Large intestine (tissue), 12 donors: ENCODE measurements at places on chromosomes 3 and 15.
A peak's percentile ranks its signal among the peaks of the same experiment; 100 is the strongest.

DNA sequence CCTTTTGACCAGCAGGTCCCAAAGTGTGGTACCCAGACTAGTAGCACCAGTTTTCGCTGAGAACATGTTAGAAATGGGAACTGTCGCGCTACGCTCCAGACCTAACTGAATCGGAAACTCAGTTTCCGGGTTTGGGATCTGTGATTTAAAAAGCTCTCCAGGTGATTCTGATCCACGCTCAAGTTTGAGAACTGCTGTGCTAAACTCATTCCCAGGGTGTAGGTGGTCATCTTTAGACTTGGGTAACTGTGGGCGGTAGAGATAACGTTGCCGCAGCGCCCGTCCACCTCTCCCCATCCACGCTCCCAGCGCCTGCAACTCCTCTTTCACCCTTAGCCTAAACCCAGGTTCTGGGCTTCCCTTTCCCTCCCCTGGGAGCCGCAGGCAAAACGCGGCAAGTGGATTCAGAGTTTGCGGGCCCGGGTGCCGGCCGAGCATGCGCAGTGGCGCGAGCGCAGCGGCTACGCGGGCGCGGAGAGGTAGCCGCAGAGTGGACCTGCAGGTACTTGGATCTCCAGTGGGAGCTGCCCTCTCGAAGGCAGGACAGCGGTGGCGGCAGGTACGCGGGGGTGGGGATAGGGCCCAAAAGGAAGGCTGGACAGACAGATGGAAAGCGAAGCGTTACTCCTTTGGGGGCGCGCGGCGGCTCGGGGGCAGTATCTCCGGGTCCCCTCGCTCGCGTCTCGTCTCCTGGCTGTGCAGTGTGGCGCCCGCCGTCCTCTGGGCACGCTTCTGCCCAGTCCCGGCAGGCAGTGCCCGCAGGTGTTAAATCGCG lies at the start of gene PLS1:
TSS of gene PLS1 (plus strand) at position 443 of the 775 bp plus-strand sequence. CDS start 67,845 bp downstream, outside the sequence.
- DNase-seq, result peak; percentile 96

- DNase-seq, result peak; percentile 90
Measured at GRCh38 chr3:156535162-156535627, 19.7 kb downstream of the SSR3 start.

- no peak for DNase-seq
Measured at GRCh38 chr15:85525755-85526154, 145.4 kb downstream of the AKAP13 start.

DNA sequence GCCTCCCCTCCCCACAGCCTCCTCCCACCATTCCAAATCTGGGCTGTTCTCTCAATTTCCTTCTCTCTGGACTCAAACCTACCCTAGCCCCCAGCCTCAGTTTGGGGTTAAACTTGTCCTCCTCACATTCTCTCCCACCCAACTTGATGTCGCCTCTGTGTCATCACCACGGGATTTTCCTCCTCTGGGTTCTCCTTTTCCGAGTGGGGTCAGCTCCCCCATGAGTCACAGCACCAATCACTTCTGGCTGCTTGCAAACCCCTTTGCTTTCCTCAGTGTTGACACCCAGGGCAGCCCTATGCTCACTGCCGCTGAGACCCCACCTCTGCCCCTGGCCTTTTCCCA lies 451 bp downstream of the CCR5AS start:
- no peak for DNase-seq

- peak; percentile 78 for DNase-seq
Measured at GRCh38 chr3:5005367-5005766, 26.1 kb downstream of the BHLHE40 start.
